ENCODE measurements at places on chromosomes 16 and 17.

DNA sequence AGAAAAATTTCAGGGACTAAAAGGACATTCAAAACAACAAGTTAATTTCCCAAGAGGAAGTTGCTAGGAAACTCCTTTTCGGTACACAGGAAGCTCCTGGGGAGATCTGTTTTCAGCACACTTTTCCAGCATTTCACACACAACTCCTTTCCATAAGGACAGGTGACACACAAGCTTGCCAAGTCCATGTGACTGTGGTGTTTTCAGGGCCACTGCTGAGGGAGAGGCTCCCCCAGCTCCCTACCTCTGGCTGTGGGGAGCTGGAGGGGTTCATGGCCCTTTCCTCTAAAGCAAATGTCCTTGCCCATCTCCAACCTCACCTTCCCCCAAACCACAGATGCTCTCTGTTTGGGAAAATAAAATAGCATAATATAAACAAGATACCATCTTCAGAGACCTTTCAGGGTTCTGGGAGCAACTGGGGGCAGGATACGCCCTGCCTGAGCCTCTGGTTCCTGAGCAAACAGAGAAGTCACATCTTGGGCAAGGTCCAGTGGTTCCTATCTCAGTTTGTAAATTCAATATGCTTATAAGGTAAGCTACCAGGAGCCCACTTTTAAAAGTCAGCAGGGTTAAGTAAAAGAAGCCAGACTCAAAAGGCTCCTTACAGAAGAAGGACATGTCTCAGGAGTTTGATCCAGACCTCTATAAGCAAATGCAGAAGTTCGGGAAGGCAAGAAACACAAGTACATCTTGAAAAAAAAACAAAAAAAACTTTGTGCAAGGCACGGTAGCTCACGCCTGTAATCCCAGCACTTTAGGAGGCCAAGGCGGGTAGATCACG is 3.0 kb downstream of the PDZD9 start:
- DNase-seq: no peak

- DNase-seq: no peak
These were observed 6.3 kb upstream of the TAC4 start for GRCh38 chr17:49854126-49854525.

DNA sequence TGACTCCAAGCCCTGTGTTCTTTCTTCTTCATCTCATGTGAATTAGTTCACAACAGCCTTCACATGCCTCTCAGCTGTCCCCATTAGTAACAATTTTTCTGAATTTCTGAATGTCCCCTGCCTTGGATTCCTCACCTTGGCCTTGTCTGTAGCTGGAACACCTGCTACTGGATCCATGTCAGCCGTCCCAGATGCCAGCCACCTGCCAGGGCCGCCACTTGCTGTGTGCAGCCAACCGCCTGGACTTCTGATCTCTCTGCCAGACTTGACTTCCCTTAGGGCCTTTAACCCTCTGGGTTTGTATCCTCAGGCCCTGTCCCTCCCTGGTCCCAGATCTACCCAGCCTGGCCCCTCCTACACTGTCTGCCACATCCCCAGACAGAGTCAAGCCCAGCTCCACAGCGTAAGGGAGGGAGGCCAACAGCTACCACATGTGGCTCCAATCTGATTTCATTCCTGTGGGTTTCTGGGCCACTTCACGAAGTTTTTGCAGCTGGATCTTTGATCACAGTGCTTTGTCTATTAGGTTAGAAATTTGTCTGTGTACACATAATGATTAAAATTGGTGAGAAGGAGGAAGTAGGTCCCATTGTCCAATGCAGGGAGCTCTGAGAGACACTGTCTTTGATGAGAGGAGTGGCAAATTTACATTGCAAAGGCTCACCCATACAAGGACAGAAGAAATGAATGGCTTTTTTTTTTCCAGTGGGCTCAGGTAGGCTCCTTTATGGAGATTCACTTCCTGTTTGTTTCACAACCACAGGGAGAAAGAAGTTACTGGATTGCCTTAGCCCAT is 15.3 kb downstream of the MPP2 start:
- no peak for DNase-seq

DNA sequence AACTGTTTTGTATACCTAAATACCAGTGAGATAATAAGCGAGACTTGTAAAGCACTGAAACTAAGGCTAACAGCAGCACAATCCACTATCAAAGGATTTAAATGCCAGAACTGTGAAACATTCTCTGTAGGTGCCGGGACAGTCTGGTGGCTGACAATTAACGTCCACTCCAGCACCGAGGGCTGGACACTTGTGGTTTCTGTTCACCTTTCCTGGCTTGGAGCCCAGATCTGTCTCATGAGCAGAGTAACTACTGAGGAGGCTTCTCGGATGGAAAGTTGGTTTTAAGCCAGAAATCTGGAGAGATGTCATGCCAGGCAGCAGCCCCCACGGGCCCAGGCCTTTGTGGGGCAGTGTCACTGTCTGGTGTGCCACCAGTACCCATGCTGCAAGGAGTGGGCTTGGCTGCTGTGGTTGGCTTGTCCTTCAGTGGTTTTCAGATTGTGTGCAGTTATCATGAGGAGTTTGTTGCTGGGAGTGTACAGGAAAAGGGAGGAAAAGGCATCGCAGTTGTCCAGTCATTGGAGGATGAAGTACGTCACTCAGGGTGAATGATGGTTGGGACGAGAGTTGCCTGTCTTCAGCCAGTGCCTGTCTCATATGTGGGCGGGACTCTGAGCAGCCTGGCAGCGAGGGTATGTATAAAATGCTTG is 35.5 kb downstream of the UBN1 start:
- DNase-seq: no peak

DNA sequence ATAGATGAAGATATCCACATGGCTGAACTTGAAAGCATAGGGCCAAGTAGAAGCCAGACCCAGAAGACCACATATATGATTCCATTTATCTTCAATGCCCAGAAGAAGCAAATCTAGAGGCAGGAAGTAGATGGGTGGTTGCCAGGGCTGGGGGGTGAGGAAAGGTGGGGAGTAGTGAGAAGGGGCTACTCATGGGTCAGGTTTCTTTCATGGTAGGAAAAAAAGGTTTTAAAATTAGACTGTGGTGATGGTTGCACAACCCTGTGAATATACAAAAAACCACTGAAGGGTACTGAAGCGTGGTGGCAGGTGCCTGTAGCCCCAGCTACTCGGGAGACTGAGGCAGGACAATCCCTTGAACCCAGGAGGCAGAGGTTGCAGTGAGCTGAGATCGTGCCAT is 5.4 kb downstream of the CD2BP2 start:
- DNase-seq: no peak

DNA sequence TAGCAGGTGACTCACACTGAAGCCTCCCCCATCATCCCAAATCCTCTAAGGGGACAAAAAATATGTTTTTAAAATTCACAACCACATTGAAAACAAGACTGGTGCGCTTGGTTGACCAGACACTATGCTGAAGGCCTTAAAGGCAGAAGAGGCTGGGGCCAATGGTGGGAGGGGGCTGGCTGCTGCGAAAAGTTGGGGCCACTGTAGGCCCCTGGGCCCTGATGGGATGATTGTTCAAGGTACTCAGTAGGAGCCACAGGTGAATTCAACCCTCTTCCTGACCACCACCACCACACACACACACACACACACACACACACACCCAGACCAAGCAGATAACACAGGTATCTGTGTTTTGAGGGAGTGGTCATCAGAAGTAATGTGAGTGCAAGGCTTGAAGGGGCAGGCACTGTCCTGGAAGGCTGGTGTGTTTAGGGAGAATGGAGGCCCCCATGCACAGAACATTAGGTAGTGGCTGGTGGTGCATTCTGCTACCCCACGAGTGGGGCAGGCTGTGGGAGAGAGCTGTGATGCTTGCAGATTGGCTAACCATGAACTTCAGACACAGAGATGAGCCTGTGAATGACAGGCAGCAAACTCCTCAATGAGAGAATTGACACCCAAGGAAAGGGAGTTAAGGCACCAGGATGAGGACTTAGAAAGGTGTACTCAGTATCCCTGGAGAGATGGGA is 55.0 kb downstream of the NT5M start:
- DNase-seq: no peak

DNA sequence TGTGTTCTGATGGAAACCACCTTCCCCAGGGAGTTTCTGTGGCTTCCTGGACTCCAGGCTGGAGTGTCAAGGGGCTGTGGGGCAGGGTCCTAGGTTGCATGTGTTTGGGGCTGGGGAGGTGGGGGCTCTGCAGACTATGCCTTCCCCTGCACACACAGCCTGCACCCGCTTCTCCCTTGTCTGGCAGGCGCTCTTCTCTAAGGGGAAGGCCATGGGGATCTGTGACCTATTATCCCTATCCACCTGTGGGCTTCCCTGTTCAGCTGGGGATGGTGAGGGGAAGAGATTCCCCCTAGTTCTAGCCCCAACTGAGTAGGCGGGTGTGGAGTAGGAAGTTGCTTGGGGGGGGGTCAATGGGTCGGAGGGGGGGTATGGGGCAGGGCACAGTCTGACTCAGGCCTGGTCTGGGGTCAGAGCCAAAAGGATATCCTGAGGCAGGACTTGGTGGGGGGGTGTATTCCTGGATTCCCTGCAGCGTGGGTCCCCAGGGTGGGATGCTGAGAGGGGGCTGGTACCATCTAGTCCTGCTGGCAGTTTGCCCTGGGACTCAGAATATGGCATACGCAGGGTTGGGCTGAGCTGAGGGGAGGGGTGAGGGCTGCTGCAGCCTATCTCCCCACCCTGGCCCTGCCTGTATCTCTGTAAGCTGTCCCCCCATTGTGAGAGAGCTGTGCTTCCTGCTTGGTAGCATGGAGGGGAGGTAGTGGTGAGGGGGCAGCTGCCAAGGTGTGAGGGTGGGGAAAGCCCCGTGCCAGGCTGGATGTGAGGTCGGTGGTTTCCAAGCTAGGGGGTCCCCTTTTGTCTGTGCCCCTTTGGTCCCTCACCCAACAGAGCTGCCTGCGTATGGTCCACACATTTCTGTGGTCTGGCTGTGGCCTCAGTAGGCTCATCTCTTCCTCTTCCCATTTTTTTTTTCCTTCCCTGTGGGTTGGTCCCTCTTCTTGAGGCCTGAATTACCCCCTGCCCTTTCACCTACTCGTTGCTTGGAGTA is 14.7 kb downstream of the RARA start:
- DNase-seq: no peak

GRCh38 chr17:81952792-81953228 is 5.8 kb upstream of the MYADML2 start:
- no peak for DNase-seq

DNA sequence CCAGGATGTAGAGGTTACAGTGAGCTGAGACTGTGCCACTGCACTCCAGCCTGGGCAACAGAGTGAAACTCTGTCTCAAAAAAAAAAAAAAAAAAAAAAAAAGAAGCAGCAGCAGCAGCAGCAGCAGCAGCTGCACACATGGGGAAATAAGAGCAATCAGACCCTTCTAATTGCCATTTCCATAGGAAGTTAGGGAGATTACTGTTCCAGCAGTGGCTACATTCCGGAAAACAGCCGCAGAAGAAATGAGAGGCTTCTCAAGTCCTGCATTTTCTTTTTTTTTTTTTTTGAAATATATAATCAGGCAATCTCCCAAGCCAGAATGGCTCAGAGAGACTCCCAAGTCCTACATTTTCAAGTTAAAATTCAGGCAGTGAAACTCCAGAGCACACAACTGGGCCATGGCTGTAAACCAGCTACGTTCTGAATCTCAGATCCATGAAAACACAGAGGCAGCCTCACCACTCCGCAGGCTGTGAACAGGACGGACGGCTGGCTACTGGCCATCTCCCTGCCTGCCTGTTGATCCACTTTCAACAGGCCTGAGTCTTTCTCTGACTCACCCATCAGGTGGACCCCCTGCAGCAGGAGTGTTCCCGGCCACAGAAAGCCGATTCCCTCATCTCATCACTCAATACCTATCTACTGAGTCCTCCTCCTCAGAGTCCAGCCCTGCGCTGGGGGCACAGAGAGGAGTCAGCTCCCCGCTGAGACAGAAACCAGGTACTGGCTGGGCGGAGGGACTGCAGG is 15.0 kb downstream of the TRPV1 start:
- DNase-seq: no peak

- no peak for DNase-seq
These were observed 26.1 kb downstream of the GPR142 start for GRCh38 chr17:74393346-74393942.

- peak; percentile 40 for DNase-seq
These were observed 24.6 kb downstream of the GPT2 start for GRCh38 chr16:46908540-46909372.

DNA sequence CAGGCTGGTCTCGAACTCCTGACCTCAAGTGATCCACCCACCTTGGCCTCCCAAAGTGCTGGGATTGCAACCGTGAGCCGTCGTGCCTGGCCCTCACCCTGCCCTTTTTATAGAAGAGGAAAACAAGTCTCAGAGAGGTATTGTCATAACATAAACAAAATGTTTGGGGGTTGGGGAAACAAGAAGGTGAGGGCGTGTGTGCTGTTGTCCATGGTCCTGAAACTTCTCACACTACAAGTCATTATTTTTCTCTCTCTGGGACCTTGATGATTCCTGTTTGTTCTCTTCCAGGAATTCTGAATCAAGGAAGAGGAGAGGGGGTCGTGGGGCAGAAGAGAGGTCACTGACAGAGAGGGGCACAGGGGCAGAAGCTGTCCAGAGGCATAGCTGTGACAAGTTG is 160.2 kb upstream of the LHX1 start:
- no peak for DNase-seq

- no peak for DNase-seq
These were observed 30.7 kb upstream of the ZNF750 start for GRCh38 chr17:82870541-82870940.

DNA sequence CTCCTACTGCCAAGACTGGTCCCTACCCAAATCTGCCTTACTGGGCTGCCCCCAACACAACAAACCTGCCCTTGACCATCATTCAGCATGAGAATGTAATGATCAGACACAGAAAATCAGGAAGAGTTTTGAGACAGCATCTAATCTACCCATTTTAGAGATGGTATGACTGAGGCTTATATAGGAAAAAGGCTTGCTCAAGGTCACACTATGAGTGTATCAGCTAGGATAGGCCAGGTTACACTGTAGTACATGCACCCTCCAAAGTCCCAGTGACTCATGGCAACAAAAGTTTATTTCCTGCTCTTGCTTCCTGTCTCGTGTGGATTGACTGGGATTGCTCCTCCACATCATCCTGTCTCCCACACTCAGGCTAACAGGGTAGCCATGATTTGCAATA is 27.9 kb downstream of the NLRC5 start:
- DNase-seq: no peak

GRCh38 chr16:65689726-65690125 is 567.9 kb upstream of the CDH11 start:
- DNase-seq: no peak

- DNase-seq: no peak
These were observed 2.4 kb downstream of the THRA start for GRCh38 chr17:40064971-40065768.

GRCh38 chr16:263182-263774 is 12.5 kb downstream of the RGS11 start:
- no peak for DNase-seq

Measured in activated CD4-positive, alpha-beta T cell treated with anti-CD3 and anti-CD28 coated beads for 1 hour (primary cell).